Activated CD4-positive, alpha-beta T cell treated with anti-CD3 and anti-CD28 coated beads, Interleukin-2, amount 10 ng/mL, durations not matched to agents 7 days and 5 days (primary cell): ENCODE measurements at places on chromosomes 1 and 21.

- DNase-seq: no peak
Measured at GRCh38 chr1:22876359-22877111, 96.1 kb downstream of the LACTBL1 start.

DNA sequence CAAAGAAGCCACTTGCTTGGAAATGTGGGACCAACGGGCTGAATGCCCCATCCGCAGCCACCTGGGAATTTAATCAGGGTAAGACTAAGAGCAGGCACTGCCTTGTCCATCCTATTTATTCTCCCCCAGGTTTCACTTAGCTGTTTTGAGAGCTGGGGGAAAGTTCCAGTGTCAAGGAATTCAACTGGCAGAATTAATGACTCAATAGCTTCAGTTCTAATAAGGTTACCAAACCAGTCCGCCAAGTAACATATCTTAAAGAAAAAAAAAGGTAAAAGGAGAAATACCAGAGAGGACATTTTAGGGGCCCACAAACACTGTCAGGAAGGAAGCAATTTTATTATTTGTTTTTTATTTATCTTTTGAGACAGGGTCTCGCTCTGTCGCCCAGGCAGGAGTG lies 157.6 kb upstream of the SOD1 start:
- no peak for DNase-seq

- DNase-seq: no peak
Measured at GRCh38 chr1:207404849-207405525, 49.1 kb upstream of the CR2 start.

DNA sequence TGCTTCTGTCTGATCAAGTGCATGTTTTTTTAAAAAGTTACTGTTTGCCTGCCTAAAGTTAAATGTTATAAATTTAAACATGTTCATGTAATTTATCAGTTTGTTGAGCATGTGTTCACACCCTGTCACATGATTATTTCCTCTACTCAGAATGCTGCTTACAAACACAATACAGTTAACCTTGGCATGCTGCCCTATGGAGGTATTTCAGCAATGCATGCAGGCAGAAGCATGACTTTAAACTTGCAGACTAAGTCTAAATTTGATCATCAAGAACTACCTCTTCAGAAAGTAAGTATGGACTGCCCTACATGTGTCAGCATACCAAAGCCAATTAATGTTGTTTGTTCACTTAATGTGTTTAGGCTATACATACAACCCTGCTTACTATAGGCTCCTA lies 161.6 kb downstream of the LRRC40 start:
- no peak for DNase-seq

- no peak for DNase-seq
Measured at GRCh38 chr21:26191609-26192008, 21.0 kb upstream of the APP start.

- no peak for DNase-seq
Measured at GRCh38 chr1:94122201-94122970, 1.4 kb upstream of the ABCA4 start.

GRCh38 chr1:21779613-21780521 lies 3.1 kb downstream of the USP48 start:
- DNase-seq: peak; percentile 31

- no peak for DNase-seq
Measured at GRCh38 chr1:7095343-7095964, 310.2 kb downstream of the CAMTA1 start.

GRCh38 chr1:1359308-1359663 lies 931 bp upstream of the MXRA8 start:
- DNase-seq: peak; percentile 49

- DNase-seq: no peak
Measured at GRCh38 chr1:53851571-53852285, 13.6 kb upstream of the NDC1 start.

DNA sequence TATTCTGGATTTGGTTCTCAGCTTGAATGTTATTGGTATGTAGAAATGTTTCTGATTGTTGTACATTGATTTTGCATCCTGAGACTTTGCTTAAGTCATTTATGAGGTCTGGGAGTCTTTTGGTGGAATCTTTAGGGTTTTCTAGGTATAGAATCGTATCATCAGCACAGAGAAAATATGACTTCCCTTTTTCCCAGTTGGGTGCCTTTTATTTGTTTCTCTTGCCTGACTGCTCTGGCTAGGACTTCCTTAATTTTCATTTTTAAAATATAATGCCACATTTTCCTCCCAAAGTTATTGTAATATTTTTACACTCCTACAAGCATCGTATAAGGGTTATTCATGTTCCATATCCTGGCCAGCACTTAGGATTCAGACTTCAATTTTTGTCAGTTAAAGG lies 111.1 kb downstream of the FNBP1L start:
- no peak for DNase-seq

- no peak for DNase-seq
Measured at GRCh38 chr1:93623875-93624274, 57.8 kb downstream of the BCAR3 start.

GRCh38 chr1:67188137-67188536 lies 21.9 kb downstream of the IL23R start:
- no peak for DNase-seq

GRCh38 chr1:234611847-234612351 lies 1.9 kb upstream of the IRF2BP2 start:
- DNase-seq: peak; percentile 33

- DNase-seq: peak; percentile 84
Measured at GRCh38 chr1:9784508-9785133, 39.1 kb downstream of the CLSTN1 start.

DNA sequence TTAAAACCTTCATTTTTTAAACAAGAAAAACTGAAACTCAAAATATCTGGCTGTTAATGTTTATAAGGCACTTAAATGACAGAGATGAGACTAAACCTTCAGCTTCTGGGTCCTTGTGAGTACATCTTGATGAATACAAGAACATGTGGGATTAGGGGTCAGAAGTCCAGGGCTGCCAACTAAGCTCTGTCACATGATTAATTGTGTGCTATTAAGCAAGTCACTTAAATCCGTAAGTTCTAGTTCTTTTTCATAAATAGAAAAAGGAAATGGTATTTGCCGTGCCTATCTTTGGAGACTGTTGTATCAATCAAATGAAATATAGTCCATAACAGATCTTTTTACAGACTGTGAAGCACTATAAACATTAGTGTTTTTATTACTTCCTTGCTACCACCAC lies 43.2 kb upstream of the KCTD3 start:
- no peak for DNase-seq

GRCh38 chr21:27581168-27581567 lies 614.3 kb upstream of the ADAMTS5 start:
- no peak for DNase-seq

DNA sequence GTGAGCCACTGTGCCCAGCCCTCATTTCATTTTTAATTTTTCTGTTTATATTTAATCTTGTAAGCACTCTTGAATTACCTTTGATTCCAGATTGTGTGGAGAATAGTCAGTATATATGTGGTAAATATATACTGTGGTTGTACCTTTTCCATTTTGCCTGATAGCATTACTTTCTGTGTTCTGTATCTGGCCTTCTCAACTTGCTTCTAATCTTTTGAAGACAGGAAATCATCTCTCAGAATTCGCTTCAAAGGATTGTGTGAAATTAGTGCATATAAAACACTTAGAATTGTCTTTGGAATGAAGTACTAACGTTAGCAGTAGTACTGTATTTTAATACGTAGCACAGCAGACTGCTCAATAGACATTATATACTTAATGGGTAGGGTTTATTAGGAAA lies 37.9 kb downstream of the PPP2R5A start:
- DNase-seq: no peak

GRCh38 chr1:153886127-153886526 lies 36.6 kb downstream of the GATAD2B start:
- no peak for DNase-seq

DNA sequence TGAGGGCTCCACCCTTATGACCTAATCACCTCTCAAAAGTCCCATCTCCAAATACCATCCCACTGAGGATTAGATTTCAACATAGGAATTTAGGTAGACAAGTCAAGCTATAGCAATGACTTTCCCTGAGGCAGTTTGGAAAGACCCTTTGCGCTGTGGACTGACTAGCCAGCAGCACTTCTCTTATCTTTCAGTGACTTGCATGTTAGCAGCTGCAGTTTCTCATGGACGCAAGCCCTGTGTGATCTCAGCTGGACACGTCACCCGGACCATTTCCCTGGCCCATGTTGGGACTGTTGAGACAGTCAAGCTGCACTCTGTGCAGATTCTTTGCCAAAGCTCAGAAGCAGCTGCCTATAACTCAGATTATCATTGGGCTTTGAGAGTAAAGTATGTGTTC lies 408.1 kb upstream of the USP24 start:
- DNase-seq: no peak

- no peak for DNase-seq
Measured at GRCh38 chr21:29075706-29076466, 2.4 kb upstream of the CCT8 start.

DNA sequence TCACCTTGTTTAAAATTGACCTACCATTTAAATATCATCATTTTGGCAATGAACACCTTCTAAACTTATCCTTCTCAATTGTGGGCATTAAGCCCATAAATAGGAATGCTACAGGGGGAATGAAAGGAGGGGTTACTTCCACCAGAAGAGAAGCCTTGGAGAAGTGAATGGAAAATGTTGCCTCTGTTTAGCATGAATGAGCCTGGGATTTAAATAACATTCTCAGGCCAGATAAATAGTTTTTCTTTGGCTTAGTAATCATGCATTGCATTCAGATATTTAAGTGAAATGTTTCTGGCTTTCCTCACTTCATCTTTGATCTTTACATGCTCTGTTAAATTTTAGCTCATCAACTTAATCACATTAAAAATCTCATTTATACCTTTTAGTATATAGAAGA lies 284.3 kb upstream of the FMN2 start:
- DNase-seq: no peak

DNA sequence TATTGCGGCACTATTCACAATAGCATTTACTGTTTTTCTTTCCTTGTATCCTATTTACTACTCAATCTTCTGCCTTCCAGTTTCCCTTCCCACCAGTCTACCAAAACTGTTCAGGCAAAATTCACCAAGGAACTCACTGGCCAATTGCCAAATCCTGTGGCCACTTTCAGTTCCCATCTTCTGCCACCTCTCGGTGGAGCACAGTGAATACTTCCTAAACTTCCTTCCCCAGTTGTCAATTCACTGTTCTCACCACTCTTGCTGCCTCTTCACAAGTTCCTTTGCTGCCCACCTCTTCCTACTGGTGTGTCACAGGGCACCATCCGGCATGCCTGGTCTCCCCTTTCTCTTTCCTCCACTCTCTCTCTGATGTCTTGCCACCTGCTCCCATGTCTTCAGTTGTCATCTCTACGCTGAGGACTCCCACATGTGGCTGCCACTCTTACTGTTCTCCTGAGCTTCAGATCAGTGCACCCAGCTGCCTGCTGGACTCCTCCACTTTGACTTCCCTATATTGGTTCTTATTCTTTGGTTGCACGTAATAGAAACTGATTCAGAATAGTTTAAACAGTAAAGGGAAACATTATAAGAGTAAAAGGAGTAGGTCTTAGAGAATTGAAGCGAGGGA lies 114.4 kb downstream of the PIK3R3 start:
- DNase-seq: no peak

GRCh38 chr1:229553621-229554130 lies 4.8 kb downstream of the ABCB10 start:
- DNase-seq: no peak

DNA sequence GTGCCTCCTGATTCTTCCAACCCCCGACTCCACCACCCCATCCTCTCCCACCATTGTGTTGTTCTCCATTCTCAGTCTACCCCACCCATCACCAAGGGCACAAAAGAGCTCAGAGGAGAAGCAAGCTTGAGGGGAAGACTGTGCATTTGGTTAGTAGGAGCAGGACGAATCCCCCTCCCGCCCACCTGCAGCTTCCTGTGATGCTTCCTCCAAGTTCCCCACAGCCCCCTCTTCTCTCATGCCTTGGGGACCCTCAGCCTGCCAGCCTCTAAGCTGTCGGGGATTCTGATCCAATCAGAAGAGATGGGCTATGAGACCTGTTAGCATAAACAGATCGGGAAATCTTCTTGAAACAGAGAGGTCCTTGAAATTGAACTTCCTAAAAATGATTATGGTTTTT lies 22.2 kb upstream of the CAPZB start:
- DNase-seq: no peak

GRCh38 chr1:31733389-31734219 lies 29.8 kb upstream of the COL16A1 start:
- no peak for DNase-seq

- DNase-seq: no peak
Measured at GRCh38 chr1:46466477-46467182, 23.0 kb upstream of the DMBX1 start.

GRCh38 chr1:31670593-31670964 lies 25.9 kb upstream of the PEF1 start:
- DNase-seq: no peak

GRCh38 chr1:156823210-156823790 lies 6.7 kb upstream of the SH2D2A start:
- DNase-seq: no peak

DNA sequence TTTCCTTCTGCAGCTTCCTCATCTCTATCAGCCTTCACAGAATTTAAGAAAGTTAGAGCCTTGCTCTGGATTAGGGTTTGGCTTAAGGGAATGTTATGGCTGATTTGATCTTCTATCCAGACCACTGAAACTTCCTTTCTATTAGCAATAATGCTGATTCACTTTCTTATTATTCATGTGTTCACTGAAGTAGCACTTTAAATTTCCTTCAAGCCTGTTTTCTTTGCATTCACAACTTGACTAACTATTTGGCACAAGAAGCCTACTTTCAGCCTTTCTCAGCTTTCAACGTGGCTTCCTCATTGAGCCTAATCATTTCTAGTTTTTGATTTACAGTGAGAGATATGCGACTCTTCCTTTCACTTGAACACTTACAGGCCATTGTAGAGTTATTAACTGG lies 528.5 kb downstream of the PLPP3 start:
- DNase-seq: no peak

GRCh38 chr1:168476588-168477385 lies 67.0 kb downstream of the XCL2 start:
- DNase-seq: no peak

DNA sequence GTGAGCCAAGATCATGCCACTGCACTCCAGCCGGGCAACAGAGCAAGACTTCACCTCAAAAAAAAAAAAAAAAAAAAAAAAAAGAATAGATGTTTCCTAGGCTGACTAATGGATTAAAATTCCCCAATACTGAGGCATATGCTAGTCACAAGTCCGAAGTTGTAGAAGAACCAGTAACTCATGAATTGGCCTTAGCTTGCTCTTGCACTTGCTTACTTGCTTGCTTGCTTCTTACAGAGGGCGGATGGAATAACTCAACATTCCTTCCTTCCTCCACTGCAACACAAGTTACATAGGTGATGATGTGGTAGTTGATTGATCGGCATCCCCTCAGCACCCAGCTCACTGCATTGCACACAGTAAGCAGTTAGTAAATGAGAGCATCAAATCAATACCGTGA lies 2.8 kb upstream of the TARS2 start:
- no peak for DNase-seq

GRCh38 chr1:67189953-67190352 lies 23.7 kb downstream of the IL23R start:
- no peak for DNase-seq
